ENCODE measurements at places on chromosomes 16 and 17. TPM values are rescaled to one million over a fixed set of nuclear protein-coding genes. Genes with fewer than 3 reads are reported as not detected.

The SLC39A11 gene
- 23.8 TPM for total RNA-seq

DNA sequence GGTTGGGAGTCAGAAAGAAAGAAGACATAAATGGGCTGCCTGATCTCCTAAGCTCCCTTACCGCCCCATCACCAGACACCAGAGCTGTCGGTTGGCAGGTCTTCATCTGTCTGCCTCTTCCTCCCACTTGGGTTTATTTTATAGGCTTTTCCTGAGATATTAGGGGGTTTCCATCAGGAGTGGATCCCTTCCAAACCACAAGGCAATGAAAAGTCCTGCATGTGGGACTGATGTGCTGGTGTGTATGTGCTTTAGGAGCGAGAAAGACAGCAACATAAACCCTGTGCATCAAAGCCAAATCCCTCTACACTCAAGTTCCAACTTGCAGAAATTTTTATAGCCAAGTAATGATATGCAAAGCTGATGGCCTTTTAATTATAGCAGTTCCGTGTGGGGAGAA, 389.5 kb downstream of the SLC39A11 start:
- no peak for DNase-seq

- DNase-seq: no peak
Observed at GRCh38 chr16:35339337-35339736, 1879.9 kb downstream of the TP53TG3F start.

The APOBR gene
- total RNA-seq: 0.69 TPM

The ZSCAN10 gene
- total RNA-seq: not detected
